DMS 273 treated with DMSO at 0.1 percent for 48 hours (cell line): ENCODE measurements at places on chromosomes 3 and 15.
A peak's percentile ranks its signal among the peaks of the same experiment; 100 is the strongest.

DNA sequence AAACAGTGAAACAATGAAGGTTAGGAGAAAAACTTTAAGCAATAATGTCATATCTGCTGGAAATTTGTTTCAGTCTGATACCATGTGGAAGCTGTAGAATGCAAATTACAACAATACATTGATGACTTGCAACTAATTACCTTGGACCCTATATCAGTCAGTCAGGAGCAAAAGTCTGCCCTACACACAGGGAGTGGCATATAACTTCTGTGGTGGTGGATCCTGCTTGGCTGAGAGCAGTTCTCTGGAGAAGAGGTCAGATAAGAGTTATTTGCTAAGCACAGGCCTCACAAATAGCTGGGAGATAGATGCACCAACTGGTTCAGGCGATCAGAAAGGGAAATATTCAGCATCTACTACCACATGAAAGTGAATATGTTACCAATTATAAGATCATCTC is 1364.6 kb upstream of the EPHA6 start:
- DNase-seq, result no peak

DNA sequence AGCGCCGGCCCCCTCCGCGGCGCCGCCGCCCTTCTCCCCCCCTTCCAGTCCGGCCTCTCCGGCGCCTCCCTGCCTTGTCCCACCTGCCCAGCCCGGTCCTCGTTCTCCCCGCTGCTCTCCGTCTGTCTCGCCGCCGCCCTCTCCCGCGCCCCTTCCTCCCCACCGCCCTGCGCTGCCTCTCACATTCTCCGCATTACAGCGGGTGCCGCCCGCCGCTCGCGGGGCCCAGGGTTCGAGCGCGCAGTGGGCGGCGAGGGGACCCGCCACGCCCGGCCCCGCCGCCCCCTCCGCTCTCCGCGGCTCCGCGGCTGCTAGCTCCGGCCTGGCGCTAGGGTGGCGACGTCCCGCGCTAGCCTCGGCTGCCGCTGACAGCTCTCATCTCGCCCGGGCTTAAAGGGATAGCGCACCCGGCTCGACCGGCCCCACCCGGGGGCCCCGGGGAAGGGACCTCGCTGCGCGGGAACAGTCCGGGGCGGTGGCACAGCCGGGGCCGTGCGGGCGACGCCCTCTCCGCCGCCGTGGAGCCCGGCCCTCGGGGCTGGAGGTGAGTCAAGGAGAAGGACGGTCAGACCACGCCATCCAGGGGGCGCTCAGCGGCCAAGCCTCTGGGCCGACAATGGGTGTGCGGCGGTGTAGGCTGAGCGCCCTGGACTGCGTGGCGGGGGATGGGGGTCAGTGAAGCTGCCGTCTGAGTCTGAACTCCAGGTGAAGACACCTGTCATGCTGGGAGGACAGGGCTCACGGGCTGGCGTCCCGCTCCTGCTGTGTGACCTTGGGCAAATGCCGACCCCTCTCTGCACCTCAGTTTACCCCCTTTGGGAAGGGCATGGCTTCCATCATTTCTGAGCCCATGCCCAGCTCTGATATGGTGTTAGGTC is 187.4 kb upstream of the LINGO1 start:
- no peak for DNase-seq

GRCh38 chr3:126419886-126420786 is 25.4 kb downstream of the CFAP100 start:
- no peak for DNase-seq

DNA sequence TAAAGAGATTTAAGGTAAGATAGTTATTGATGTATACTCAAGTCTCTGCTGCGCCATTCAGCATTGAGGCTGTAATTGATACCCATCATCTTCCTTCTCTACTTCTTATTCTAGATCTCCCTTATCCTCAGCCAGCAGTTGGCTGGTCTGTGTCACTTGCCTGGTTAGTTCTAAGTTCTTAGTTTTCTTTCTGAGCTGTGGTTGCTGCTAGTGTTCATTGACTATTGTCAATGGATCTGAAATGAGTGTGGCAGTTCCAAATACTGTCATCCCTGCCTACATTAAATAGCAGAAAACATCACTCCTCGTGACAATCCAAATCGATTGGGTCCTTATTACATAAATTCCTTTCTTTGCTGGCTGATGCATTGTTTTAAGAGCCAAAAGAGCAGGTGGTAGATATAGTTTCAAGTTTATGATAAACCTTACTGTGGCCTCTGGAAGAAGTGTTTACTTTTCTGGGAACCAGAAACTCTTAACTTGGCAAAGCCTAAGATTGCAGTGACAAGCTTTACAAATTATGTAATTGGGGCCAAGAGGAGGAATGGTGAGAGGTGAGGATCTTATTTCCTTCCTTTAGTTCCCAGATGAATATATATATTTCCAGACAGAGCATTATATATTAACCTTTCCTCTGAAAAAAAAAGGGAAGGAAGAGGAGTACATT is 168.0 kb downstream of the GMNC start:
- no peak for DNase-seq

DNA sequence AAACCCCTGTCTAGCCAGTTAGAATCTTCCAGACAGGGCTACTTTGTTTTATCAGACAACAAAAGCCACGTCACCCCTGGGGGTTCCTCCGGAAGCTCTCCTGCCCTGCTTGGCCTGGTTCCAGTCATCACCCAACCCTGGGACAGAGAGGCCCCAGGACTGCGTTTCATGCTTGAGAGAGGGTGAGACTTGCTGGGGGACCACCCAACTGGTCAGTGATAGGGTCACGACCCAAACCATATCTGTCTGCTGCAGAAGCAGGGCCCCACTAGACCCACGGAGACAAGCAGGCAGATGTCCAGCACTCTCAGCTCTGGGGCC is 1.2 kb downstream of the NT5DC2 start:
- no peak for DNase-seq

GRCh38 chr3:138818185-138818860 is 16.4 kb downstream of the PIK3CB start:
- no peak for DNase-seq

DNA sequence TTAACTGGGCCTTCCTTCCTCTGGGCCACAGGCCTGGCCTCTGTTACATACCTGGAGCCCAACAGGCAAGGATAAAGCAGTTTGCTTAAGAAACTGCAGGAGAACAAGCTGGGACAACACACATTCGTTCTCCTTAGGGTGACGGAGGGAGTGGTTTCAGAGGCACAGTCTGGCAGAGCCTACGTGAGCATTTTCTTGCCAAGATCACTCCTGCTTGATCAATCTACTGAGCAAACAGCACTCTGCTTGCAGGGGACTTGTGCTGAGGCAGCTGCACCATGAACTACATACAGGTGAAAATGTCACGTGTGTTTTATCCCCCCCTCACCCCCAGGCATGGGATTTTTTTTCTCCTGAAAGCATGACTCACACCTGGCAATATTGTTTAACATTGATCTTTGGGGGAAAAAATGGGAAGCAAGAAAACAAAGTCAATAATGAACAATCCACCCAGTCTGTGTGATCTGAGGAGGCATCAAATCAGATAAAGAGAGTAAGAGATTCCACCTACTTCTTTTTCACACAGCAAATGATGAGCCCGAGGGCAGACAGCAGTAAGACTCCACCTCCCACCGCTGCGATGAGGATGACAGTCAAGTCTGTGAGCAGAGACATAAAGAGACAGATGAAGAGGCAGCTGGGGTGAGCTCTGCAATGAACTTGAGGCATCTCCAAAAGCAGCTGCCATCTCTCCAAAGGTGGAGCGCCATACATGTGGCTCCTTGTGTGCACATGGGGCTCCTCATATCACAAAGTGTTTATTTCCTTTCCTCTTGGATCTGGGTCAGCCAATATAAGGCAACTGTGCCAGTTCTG is 57.4 kb downstream of the CDCP1 start:
- no peak for DNase-seq

- DNase-seq, result no peak
Measured at GRCh38 chr15:73629798-73630429, 3.3 kb downstream of the NPTN start.

DNA sequence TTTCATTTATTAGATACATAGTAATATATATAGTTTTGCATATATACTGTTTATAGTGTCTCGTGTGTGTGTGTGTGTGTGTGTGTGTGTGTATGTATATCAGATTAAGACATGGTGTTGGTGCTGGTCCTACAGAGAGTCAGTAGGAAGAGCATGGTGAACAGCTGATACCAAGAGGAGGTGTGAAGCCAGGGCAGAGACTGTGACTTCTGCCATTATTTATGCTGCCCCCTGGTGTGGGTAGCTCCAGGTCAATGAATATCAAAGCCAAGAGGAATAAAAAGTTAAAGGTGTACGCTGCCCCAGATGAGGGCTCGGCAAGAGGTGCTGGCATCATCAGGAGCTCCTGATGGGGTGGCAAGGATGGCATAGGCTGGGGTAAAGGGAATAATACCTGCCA is 299.5 kb upstream of the RASGRP1 start:
- DNase-seq, result no peak

DNA sequence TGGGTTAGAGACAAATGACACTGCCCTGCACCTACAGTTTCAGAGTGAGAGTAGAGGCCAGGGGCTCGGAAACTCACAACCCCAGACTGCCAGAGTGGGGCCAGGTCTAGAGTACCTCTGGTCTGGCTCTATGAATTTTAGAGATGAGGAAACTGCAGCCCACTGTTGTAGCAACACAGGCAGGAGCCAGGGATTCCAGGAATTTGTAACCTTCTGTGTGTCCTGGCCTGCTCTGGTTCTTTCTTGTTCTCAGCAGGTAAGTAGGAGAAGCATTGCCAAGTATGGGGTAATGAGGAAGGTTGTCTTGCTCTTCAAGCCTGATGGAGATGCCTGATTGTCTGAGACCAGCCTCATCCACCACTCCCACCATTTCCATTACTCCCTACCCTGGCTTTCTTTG is 221.8 kb downstream of the UACA start:
- DNase-seq, result no peak

DNA sequence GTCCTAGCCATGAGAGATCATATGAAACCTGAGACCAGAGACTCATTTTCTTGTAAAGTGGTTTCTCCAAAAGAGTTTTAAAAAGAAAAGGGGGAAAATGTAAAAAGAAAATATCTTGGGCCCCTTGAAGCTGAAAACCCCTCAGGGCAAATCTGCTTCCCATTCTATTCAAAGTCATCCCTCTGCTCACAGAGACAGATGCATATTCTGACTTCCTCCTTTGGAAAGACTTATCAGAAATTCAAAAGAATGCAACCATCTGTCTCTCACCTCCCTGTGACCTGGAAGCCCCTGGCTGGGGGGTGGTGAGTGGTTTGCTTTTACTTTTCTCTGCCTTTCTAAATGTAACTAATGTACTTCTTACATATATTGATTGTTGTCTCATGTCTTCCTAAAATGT is 1154.8 kb downstream of the NSUN3 start:
- peak; percentile 90 for DNase-seq

DNA sequence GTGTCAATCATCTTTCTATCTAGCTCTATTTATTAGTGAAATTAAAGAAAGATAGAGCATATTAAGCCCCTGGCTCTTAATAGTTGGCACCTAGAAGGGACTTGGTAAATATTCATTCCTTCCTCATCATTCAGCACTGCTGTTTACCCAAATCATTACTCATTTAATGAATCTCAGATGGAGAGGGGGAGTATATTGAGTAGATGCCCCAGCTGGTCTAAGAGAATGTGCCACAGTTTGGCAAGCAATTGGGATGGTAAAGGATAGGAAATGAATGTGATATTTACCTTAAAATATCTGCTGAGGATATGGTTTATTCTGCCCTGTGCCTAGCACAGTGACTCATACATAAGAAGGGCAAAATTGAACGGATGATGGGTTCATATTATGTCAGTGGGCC is 6.0 kb downstream of the IL1RAP start:
- DNase-seq, result no peak

DNA sequence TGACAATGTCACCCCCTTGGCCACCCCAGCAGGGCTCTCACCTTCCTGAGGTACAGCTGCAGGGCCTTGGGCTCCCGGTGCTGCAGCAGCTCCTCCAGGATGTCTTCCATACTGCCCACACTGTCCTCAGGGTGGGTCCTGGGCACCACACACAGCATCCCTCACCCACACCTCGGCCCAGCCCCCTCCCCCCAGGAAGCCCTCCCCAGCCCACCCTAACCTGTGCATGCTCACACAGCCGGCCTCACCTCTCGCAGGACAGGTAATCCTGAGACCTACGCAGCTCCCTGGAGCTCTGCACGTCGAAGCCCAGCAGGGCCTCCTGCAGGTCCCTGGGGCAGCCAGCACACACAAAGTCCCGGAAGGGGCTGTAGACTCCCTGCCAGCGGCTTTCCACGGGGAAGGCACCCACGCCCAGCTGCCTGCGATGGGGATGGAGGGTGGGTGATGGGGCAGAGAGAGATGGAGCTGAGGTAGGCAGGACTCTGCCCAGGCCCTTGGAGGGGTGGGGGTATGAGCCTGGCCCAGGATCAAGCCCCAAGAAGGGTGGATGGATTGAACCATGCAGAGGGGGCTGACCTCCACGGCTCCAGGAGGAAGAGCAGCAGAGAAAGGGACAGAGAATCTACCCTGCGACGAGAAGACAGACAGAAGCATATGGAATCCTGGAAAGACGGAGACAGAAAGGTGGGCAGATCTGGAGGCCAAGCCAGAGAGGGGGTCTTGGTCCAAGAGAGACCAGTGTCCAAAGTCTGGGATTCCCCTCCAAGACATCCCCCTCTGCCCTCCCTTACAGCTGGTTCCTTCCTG is 16.7 kb downstream of the ALS2CL start:
- DNase-seq, result no peak

- DNase-seq, result no peak
Measured at GRCh38 chr3:14435175-14436014, 33.0 kb downstream of the SLC6A6 start.

DNA sequence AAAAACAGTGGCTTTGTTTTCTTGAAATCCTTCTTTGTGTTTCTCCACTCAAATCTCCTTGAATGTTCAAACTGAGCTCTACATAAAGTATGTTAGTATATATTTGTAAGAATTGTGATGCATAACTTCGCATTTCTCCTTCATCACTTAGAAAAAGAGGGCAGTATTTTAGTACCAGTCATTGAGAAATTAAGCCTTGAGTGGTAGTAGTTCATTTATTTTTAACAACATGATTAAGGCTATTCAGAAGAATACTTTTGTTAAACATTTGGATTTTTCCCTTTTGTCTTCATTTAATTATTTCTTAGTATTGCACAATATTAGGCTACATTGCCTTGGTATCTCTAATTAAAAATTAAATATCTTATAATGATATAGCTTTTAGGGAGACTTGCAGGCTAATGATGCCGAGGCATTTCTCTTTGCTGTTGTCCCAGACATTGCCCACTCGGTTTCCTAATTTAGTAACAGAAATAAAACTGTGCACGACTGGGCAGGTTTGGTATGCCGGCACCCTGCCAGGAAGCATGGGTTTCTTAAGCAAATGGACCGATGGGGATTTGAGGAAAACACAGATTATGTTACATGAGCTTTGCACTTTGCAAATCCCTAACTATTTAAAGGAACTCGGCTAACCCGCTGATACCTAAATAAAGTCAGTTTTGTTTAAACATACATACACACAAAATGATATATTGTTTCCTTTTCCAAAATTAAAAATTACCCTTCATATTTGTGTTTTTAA is 54.7 kb downstream of the LRRC28 start:
- peak; percentile 85 for DNase-seq

- no peak for DNase-seq
Measured at GRCh38 chr3:149245738-149246451, 24.3 kb upstream of the CP start.

DNA sequence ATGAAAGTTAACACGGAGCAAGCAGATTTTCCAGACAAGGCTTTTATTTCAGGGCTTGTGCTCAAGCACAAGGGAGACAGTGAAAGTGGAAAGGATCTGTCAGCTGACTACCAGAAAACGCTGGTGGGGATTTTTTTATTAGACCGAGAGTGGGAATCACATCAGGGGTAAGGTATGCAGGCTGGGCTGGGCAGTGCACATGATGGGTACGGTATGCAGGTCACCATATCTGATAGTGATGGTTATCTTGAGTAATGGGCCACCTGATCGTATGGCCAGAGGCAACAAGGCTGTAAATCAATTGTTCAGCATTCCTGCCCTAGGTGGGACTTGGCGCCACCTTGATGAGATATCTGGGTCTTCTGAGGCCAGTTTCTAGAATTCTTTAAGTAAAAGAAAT is 36.9 kb upstream of the PIAS1 start:
- DNase-seq, result no peak
